ENCODE measurements at places on chromosomes 6 and 20.
A peak's percentile ranks its signal among the peaks of the same experiment; 100 is the strongest.

DNA sequence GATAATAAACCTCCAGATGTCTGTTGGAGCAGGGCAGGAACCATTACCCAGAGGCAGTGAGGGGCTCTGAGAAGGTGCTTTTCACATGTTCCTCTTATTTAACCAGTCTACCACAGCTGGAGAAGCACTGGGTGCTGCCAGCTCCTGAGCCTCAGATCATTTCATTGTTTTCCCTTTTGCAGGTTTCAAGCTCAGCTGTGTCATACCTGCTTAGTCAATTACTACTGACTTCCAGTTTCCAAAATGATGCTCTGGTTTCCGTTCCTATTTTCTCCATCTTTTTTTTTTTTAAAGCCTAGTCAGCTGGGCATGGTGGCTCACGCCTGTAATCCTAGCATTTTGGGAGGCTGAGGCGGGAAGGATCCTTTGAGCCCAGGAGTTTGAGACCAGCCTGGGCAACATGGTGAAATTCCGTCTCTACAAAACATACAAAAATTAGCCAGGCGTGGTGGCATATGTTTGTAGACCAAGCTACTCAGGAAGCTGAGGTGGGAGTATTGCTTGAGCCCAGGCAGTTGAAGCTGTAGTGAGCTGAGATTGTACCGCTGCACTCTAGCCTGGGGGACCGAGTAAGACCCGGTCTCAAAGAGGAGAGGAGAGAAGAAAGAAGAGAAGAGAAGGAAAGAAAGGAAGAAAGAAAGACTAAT, 6.7 kb downstream of the FLOT1 start:
- no peak for DNase-seq

DNA sequence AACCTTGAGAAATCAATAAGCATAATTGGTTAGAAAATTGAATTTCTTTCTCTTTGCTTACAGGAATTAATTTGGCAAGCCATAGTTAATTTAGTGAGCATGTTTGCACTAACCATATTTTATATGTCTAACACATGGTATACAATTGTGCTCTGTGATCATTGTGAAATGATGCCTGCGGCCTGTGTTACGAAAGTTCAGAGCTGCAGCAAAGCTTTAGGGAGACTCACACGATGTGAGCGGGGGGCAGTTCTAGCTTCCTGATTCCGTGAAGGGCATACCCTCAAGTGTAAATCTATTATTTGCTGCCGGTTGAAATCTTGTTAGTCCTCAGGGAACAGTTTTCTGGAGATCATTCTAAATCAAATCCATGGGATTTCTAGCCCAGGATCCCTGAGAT, 25.5 kb upstream of the ADTRP start:
- DNase-seq, result no peak

DNA sequence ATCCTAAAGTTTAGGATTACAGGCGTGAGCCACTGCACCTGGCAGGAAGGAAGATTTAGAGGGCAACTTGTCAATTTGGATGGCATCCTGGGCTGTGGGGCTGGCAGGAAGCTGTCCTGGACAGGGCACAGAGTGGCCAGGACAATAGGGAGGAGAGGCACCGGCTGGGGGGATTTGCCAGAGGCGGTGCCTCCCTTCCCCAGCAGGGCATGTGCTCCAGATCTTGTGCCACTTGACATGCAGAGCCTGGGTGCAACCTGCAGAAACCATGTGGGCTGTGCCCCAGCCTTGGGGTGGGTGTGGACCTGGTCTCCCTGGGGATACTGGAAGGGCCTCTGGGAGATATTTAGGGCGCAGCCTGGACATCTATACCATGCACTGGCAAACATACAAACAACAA, 58.6 kb upstream of the EEF1A1 start:
- peak; percentile 63 for DNase-seq

DNA sequence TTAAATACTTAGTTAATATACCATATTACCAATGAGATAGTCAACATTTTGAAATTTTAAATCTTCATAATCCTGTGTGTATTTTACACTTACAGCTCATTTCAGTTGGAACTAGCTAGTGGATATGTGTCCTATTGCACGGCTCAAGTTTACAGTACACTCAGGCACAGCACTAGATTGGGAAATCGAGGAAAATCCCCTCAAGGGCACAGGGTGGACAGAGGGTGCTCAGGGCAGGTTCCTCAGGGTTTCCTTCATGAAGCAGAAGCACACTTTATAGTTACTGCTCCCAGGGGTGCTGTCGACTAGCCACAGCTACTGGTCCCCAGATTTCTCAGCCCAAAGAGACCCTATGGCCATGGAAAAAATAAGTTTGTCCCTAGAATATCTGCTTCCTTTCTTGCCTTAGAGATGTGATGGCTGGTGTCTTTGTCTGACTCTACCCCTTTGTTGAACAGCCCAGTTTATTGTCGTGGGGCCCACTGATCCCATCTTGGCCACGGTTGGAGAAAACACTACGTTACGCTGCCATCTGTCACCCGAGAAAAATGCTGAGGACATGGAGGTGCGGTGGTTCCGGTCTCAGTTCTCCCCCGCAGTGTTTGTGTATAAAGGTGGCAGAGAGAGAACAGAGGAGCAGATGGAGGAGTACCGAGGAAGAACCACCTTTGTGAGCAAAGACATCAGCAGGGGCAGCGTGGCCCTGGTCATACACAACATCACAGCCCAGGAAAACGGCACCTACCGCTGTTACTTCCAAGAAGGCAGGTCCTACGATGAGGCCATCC, 1.5 kb downstream of the BTN2A1 start:
- no peak for DNase-seq

DNA sequence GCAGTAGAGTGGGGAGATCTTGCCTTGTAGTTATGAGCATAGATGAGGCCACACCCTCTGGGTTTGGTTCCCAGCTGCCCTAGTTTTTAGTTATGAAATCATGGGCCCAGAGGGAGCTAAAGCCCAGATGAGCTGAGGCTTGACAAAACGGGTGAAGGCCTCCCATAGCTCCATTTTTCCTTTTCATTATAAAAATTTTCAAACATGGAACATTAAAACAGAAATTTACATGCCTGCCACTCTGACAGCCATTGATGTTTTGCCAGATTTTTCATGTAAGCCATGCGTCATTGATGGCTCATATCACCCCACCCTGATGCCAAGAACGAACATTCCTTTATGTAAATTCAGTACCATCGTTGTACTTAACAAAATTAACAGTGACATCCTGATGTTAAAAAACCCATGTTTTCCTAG, 67.9 kb downstream of the IGF2R start:
- DNase-seq, result no peak

DNA sequence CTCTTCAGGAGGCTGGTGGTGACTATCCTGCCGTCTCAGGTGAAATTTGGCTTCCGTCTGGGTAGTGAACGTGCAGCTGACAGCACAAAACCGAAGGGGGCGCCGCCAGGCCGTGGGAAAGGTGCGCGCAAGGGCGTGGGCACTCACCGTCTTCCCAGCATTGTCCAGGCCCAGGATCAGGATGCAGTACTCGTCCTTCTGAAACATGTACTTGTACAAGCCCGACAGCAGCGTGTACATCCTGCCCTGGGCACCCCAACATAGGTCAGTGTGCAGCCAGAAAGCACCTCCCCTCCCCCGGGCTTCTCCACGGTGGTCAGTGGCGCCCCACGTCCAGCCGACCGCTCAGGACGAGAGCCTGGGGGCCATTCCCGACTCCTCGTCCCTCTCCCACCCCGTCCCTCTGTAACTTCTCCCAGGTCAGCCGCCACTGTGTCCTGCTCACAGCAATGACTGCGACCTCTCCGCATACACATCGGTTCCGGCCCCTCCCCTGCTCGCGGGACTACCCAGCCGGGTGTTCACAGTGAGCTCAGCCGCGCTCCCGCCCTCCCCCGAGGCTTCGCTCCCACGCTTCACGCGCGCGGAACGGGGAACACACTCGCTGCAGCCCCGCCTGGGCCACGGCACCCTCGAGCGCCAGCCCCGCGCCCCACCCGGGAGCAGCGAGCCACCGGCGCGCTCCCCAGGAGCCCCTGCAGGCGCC, 771 bp downstream of the ARFRP1 start:
- peak; percentile 84 for DNase-seq

DNA sequence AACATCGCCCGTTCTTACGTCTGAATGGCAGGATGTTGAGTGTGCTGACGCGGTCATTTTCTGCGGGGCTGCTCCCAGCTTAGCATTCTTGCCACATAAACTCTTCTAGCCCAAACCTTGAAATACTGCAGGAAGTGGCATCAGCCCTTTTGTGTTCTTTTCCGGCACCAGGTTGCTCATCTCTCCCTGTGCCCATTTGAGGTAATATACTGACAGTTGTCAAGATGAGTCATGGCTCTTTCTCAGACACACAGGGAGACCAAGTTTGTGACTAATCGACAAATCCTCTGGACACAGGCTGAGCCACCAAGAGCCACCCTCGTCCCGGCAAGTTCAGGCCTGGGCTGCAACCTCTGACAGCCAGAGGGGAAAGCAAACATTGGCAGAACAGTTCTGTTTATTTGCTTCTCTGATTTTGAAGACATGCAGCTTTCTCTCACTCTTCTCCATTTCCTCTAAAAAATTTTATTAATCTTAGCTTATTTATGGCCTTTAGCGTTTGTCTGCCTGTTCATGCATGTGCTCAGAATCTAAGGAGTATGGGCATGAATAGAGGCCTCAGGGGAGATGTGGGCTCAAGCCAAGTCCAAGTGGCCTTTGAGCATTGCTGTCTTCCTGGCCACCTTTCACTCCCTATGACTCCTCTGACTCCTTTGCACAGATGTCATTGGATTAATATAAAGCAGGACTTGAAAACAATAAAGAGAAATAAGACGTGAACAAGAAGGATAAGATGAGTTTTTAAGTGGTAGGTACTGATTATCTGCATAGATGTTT, 328.2 kb upstream of the JAG1 start:
- peak; percentile 94 for DNase-seq

DNA sequence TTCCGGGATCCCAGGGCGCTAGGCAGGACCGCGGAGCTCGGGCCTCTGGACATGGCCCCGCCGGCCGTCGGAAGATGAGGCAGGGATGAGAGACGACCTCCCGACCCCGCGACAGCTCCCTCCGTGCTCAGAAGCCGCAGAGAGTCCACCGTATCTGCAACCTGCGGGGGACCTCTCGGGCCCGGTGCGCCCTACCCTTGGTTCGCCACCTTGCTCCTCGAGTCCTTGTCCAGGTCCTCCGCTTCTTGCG, 301 bp downstream of the PPP1R3D start:
- no peak for DNase-seq

GRCh38 chr6:135796643-135797305, 54.7 kb upstream of the PDE7B start:
- no peak for DNase-seq

DNA sequence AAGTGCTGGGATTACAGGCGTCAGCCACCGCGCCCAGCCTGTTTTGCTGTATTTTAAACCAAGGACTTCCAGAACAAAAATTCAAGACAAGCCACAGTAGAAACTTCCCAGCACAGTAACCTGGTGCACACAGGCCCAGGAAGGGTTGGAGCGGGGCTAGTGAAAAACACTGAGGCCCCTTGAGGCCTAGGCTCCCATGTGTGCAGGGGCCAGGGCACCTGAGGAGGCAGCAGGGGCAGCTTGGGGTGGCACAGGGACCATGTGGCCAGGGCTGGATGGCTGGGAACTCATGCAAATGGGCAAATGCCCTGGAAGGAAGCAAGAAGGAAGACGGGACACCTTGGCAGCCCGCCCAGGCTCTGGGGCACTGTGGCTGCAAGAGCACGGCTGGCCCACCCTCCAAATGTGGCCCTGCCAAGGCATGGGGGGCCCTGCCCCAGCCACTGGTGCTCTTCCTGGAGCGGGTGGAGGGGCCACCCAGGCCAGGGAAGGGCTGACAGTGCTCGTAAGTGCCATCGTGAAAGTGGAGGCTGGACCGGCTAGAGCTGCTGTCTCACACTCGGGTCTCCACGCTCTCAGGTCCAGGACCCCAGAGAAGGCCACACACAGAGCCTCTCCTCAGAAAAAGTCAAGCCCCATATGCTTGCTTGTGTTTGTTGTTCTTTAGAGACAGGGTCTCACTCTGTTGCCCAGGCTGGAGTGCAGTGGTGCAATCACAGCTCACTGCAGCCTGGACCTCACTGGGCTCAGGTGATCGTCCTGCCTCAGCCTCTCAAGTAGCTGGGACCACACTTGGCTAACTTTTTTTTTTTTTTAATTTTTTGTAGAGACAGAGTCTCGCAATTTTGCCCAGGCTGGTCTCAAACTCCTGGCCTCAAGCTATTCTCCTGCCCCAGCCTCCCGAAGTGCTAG, 10.3 kb downstream of the SLC2A4RG start:
- DNase-seq, result no peak

DNA sequence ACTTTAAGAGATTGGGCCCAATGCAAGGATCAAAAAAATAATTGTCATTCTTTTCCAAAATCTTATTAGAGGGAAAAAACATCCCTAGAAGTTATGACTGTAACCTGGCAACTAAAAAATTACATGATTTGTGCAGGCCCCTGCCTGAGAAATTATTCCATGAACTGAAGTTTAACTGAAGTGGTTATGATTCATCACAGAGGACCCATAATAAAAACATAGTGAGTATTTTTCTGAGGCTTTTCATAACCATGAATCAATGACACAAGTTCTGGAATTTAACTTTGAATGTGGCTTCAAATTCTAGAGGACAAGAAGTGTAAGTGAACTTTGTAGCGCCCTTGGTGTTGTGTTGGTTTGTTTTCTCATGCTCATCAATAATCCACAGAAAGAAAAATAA, 31.1 kb upstream of the CARMIL1 start:
- peak; percentile 13 for DNase-seq

DNA sequence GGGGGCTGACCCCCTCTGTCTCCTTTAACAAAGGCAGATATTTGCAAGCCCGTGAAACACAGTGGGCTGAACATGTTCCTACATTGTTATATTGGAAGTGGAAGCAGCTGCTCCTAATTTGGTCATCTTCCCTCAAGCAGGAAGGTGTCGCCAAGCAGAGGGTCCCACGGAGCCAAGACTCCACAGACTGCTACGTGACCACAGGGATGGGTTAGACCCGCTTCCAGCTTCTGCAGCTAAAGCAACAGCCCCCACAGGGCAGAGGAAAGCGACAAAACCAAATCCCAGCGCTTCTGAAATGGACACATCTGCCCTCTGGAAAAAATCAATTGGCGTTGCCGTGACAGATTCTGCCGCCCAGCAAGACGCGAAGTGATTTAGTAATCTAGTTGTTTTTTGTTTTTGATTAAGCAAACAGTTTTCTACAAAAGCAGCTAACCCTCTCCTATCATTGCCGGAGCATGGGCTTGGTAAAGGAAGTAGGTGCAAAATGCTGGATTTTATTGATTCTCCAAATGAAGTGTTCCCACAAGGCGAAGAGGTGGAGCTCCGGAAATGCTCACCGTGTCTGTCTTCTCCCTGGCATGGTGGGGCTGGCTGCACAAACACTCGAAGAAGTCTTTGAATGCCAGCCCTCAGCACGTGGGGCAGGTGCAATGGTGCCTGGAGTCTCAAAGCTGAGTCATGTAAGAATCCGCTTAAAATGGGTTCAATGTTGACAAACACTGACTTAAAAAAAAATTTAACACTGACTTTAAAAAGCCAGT, 79.4 kb upstream of the FRMD1 start:
- DNase-seq, result no peak

DNA sequence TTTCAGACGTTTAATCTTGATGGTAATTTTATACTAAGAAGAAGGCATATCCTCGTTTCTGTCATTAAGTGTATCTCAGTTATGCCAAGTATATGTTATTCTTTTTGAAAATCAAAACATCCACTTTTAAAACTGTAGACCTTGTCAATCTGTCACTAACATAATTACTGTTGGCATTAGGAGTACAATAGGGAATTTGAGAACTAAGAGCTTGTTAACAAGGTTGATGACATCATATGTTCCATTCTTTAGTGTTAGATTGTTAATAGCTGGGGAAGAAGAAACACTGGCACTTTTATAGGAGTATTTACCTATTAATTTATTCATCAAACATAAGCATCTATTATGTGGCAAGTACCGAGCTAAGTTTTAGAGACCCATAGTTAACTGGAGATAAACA, 76.2 kb downstream of the MAP3K4 start:
- no peak for DNase-seq

Measured in SW480 (cell line).